Stimulated activated CD8-positive, alpha-beta memory T cell treated with anti-CD3 and anti-CD28 coated beads, Interleukin-4, amount 100 ng/mL, for 1 hour (primary cell): ENCODE measurements at places on chromosomes 11 and 22.

DNA sequence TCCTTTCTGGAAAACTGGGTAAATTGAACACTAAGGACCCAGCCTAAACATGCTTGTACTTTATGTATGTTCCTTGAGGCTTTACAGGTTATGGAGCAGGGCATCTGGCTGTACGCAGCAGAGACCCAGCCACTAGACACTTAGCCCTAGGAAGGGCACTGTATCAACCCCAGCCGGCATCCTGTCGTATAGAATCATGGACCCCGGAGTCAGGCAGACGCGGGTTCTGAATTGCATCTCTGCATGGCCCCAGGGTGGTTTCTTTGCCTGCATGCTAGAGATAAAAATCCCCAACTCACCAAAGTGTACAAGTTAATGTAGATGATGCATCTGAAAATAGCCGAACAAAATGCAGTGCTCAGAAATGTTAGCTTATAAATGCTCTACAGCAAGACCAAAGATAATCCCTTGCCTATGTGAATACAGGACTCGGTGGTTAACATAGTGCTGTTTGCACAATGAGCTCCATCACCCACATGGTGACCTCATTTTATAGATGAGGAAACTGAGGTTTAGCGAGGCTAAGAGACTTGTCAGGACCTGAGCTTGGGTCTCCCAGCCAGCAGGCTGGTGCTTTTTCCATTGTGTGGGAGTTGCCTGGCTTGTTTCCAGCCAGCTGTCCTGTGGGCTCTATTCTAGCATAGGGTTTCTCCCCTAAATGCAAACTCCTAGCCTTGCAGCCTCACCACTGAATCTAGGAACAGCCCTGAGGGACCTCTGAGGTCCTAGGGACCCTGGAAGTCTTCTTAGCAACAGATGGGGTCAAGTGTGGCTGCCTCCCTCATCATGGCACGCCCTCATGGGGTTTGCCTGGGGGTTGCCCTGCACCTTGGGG lies 7.3 kb downstream of the CD6 start:
- DNase-seq: no peak

DNA sequence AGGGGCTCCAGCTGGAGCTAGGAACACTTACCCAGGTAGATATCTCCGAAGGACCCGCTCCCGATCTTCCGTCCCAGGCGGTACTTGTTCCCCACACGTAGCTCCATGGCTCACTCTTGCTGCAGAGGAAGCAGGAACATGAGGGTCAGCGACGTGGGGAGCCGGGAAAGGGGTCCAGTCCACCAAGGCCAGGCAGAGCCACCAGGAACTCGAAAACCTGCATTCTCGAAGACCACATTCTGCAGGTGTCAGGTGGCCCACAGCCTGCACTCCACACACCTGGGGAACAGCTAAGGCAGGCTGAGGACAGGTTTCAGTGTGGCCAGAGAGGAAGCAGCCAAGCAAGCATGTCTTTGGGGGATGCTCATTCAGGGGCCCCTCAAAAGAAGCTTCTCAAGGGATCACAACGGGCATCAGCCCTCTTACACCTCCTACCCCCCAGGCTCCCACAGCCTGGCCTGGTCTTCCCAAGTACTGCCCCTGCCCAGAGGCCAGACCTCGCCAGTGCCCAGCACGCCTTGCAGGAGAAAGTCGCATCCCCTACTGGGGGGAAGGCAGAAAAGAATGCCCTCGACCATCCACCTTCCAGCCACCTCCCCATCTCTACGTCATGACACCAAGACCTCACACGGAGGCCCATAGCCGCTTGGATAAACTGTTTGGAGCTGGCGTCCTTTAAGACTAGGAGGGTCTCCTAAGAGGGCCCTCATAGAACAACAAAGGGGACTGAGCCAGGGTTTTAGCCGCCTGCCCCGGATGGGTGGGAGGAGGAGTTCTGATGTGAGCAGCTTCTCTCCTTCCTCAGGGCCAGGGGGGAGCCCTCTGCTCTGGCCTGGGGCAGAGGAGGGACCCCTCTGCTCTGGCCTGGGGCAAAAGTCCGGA lies 2.9 kb downstream of the CSNK1E start:
- DNase-seq: no peak

- DNase-seq: no peak
Observed at GRCh38 chr11:47415949-47416472, 7.6 kb downstream of the SLC39A13 start.

- no peak for DNase-seq
Observed at GRCh38 chr11:128553662-128554362, 33.5 kb downstream of the ETS1 start.
